ENCODE measurements at places on chromosomes 2 and 18. TPM values are rescaled to one million over a fixed set of nuclear protein-coding genes. Genes with fewer than 3 reads are reported as not detected.

- no peak overlapping the region for H3K27ac ChIP-seq
- peak; percentile 77 for DNase-seq
- no peaks in the 10 kb centered on the region for H3K27me3 ChIP-seq
- H3K4me1 ChIP-seq, result peaks cover 22% of the 10 kb centered on the region
- H3K4me3 ChIP-seq, result no peak overlapping the region
Measured at GRCh38 chr2:200369886-200370285, 63.4 kb downstream of the SPATS2L start.

Gene KIF5C
- total RNA-seq, result 2.3 TPM

Gene RESP18
- not detected for total RNA-seq

Gene CKAP2L
- 0.22 TPM for total RNA-seq

DNA sequence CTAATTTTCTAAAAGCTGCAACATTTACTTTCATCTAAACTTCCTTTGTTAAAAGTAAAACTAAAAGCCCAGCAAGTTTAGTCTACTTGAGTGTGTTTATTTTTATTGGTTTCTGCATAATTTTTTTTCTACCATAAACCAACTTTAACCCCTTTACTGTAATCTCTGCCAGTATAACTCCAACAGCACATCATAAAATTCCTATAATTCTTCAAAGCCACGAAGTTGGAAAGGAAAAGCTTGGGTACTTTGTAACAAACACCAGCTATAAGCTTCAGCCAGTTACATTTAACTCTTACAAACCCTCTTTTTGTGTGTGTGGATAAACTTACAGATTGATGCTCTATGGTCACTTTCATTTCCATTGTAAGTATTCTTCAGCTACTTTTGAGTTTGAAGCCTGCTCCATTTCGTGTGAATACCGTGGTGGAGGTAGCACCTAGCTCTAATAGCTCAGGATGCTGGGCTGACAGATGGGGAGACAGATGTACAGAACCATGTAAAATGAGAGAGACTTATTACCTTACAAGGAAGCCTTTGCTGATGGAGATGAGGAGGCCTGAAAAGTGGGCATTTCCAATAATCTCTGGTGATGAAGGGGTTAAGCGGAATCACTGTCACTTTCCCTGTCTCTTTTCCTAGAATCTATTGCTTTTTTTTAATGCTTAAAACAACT is 42.5 kb downstream of the ZEB2 start:
- H3K36me3 ChIP-seq, result no peaks in the 10 kb centered on the region
- no peak overlapping the region for H3K4me3 ChIP-seq
- no peaks in the 10 kb centered on the region for H3K27me3 ChIP-seq
- no peak overlapping the region for H3K27ac ChIP-seq
- DNase-seq, result no peak
- peaks cover 19% of the 10 kb centered on the region for H3K4me1 ChIP-seq

Gene GATA6
- total RNA-seq, result 14.4 TPM

- no peak overlapping the region for H3K4me3 ChIP-seq
- no peaks in the 10 kb centered on the region for H3K4me1 ChIP-seq
- H3K27me3 ChIP-seq, result no peaks in the 10 kb centered on the region
- DNase-seq, result no peak
Measured at GRCh38 chr2:75133621-75134570, 65.4 kb downstream of the TACR1 start.

Gene EHD3
- total RNA-seq, result 4.7 TPM

Gene UGT1A5
- 0.89 TPM for total RNA-seq

Gene SCN9A
- 4.0 TPM for total RNA-seq

Gene HOXD11
- total RNA-seq, result not detected

Gene HNRNPLL
- 67.6 TPM for total RNA-seq

DNA sequence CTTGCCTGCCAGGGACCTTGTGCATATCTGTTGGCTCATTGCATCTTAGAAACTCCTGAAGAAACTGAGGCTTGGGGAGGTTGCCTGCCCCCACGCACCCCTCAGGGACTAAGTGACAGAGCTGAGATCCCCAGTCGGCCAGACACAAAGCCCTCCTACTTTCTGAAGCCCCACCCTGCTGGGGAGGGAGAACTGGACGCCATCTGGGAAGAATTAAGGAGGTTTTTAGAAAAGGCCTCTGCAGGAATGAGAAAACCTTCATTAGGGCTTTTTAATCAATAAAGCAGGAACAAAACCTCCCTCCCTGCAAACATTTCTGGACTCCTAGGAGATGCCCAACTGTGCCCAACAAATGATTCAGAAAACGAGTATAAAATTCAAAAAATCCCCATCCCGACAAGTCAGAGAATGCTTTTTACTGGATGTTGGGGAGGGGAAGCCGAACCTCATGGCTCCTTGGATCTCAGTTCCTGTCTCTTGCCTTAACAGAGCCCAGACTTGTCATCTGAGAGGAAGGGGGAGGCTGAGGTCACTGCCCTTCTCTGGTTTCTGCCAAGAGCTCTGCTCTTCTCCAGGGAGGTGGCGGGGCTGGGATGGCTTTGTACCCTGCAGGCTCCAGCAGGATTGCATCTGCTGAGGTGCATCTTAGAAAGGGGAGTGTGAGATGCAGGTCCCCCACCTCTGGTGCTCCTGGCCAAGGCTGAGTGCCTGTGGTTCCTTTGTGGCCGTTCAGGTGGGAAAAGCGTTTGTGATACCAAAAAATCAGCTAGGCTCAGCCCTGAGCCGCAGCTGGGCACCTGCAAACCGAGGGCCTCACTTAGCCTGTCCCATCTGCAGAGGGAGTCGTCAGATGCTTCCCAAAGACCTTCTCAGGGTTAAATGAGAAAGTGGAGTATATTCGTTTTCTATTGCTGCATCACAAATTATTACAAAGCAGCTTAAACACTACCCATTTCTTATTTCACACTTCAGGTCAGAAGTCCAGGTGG is 142.4 kb downstream of the ZFP36L2 start:
- H3K27ac ChIP-seq, result peak overlapping the region; percentile 85
- no peaks in the 10 kb centered on the region for H3K36me3 ChIP-seq
- no peaks in the 10 kb centered on the region for H3K27me3 ChIP-seq

- no peaks in the 10 kb centered on the region for H3K36me3 ChIP-seq
- no peak overlapping the region for H3K4me3 ChIP-seq
- no peaks in the 10 kb centered on the region for H3K27me3 ChIP-seq
- no peak for DNase-seq
Measured at GRCh38 chr2:44184106-44184505, 15.4 kb downstream of the PPM1B start.

Gene C2orf76
- total RNA-seq, result 17.2 TPM

GRCh38 chr18:73235921-73236320 is 368.1 kb upstream of the NETO1 start:
- H3K4me1 ChIP-seq, result no peaks in the 10 kb centered on the region
- H3K36me3 ChIP-seq, result no peaks in the 10 kb centered on the region
- no peak for DNase-seq
- H3K27me3 ChIP-seq, result no peaks in the 10 kb centered on the region

GRCh38 chr2:134917888-134918525 is 615 bp upstream of the CCNT2 start:
- H3K4me3 ChIP-seq, result peak overlapping the region; percentile 30

DNA sequence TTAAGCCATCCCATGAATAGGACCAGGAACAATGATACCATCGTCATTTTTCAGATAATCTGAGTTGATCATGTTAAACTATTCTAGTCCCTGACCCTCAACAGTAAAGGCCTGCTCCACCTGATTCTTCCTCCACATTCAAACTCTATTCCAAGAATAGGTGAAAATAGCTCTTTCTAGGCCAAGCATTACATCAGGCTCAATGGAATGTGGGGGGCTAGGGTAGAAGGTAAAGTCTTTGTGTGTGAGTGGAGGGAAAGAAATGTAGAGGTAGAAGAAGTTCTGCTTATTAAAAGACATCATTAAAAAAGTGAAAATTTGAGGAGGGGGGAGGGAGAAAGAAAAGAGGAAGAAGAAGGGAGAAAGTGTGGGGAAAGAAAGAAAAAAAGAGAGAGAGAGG is 653.3 kb upstream of the PKDCC start:
- DNase-seq, result no peak
- H3K36me3 ChIP-seq, result no peaks in the 10 kb centered on the region
- H3K4me1 ChIP-seq, result no peaks in the 10 kb centered on the region
- H3K27ac ChIP-seq, result no peak overlapping the region
- H3K4me3 ChIP-seq, result no peak overlapping the region

Measured in thyroid gland (tissue), 4 donors.